Stimulated activated CD4-positive, alpha-beta T cell treated with anti-CD3 and anti-CD28 coated beads, TNF-alpha, amount 100 ng/mL, for 1 hour (primary cell): ENCODE measurements at places on chromosomes 11 and 22.

DNA sequence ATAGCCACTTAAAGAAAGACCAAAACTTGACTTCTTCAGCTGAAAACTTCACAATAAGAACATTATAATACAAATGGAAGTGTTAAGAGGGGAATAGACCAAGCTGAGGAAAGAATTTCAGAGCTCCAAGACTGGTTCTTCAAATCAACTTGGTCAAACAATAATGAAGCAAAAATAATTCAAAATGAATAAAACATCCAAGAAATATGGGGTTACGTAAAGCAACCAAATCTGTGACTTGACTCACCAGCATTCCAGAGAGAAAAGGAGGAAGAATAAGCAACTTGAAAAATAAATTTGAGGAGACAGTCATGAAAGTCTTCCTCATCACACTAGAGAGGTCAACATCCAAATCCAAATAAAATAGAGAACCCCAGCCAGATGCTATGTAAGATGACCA is 31.4 kb downstream of the XKR3 start:
- no peak for DNase-seq

DNA sequence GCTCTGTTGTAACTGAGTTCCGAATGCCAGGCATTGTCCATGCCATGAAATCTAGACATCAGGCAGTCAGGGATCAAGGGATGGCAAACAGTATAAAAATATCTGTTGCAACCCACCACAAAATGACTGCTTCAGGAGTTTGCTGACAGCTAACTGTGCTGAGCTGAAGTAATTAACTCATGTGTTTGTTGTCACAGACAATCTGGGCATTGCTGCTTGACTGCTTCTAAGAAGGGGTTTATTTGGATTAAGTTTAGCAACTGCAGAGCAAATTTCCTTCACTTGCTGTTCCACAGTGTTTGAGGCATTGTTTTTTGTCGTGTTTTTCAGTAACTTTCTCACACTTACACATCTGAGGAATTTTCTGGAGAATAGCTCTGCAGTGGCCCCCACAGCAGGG is 30.4 kb downstream of the BSX start:
- no peak for DNase-seq

DNA sequence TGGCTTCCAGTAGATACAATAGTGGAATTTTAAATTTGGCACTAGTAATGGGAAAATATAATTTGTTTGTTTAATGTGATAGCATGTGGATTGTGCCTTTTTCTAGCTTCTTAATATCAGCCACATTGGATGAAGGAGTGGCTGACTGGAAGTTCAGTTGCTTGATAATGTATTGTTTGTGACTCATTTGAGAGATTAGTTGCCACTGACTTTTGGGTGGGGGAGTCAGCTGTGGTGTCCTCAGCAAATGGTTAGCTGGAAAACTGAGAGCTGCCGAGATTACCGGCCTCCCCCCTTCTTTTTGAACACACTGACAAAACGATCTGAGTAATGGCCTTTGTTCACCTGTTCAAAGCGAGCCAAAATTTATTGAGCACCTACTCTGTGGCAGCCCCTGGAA is 5.5 kb downstream of the JAM3 start:
- no peak for DNase-seq

GRCh38 chr22:41110968-41111367 is 18.6 kb downstream of the EP300 start:
- DNase-seq, result no peak

- DNase-seq, result no peak
Observed at GRCh38 chr11:125942771-125943428, 2.9 kb upstream of the VSIG10L2 start.

- no peak for DNase-seq
Observed at GRCh38 chr22:27480487-27480886, 321.1 kb downstream of the MN1 start.

DNA sequence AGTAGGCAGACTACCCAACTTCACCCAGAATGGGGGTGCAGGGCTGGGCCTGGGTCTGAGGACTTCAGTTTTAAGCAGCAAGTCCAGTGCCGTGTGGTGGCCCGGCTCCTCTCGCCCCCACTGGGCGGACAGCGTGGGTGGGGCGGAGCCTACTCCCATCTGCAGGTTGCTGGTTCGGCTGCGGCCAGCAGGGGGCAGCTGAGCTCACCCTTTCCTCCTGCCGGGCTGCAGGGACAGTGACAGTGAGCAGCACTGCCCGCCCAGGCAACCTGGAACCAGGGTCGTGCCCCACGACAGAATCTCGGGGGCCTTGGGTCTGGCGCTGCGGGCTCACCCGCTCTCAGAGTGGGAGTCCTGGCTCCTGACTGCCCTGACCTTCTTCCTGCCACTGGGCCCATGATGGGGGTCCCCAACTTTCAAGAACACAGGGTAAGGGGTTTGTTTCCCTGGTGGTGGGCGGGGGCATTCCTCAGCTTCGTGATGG is 6.2 kb upstream of the NEAT1 start:
- peak; percentile 91 for DNase-seq

DNA sequence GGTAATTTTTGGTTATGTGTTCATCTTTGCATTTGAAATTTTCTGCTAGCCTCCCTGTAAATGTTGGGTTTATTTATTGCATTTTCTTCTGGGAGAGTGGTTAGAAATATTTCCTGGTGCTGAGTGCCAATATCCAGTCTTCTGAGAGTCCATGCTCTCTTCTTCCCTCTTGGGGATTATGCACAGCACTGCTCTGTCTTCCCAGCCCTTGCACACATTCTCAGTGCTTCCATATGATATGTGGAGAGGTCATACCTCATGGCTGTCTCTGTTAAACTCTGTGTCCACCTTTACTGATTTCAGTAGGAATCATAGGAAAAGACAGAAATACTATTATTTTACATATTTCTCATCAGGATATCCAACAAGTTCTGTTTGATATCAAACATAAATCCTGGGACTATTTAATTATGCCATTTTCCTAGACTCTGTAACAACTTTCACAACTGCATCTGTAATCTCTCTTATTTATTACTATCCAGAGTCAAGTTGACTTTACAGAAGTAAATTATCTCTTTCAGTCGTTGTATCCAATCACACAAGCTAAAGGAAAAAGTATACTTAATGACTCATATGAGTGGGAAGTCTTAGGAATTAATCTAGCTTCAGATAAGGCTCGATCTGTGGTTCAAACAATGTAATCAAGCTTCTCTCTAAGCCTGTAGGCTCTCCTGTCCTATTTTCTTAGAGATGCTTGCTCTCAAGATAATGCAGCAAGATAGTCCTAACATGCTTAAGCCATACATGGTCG is 2.7 kb upstream of the NXPE1 start:
- DNase-seq, result no peak

DNA sequence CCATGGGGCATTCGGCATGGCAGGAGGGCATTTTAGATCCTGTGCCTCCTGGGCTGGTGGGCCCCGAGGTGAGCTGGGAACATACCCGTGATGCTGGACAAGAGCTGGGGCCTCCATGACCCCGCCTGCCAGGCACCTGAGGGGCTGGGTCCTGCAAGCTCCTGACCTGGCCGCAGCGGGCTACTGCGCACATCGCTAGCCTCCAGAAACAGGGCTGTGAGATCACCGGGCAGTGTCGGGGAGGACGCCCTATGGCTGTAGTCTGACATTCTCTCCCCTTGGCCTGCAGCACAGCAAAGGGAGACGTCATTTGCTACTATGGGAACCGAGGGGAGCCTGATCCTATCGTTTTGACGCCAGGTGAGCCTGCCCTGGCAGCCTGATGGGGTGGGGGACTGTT is 24.4 kb upstream of the DGCR8 start:
- no peak for DNase-seq

- no peak for DNase-seq
Observed at GRCh38 chr11:44529895-44530412, 35.5 kb upstream of the CD82 start.

- DNase-seq, result no peak
Observed at GRCh38 chr22:32636884-32637283, 162.3 kb downstream of the FBXO7 start.

DNA sequence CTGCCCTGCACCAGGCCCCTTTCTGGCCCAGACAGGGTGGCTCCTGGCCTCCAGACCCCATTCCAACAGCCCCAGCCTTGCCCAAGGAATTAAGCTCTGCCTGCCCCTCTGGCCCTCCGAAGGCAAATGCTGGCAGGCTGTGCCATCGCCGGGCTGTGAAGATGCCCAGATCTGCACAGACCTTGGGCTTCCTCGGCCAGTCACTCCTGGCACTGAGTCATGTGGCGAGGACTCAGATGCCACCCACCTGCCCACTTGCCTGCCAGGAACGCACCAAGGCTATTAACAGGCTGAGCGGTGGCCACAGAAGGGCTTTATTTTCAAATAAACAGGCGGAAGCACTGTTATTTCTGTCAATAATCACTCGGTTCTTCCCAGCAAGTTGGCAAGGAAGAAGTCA is 50.3 kb upstream of the TTLL12 start:
- no peak for DNase-seq

DNA sequence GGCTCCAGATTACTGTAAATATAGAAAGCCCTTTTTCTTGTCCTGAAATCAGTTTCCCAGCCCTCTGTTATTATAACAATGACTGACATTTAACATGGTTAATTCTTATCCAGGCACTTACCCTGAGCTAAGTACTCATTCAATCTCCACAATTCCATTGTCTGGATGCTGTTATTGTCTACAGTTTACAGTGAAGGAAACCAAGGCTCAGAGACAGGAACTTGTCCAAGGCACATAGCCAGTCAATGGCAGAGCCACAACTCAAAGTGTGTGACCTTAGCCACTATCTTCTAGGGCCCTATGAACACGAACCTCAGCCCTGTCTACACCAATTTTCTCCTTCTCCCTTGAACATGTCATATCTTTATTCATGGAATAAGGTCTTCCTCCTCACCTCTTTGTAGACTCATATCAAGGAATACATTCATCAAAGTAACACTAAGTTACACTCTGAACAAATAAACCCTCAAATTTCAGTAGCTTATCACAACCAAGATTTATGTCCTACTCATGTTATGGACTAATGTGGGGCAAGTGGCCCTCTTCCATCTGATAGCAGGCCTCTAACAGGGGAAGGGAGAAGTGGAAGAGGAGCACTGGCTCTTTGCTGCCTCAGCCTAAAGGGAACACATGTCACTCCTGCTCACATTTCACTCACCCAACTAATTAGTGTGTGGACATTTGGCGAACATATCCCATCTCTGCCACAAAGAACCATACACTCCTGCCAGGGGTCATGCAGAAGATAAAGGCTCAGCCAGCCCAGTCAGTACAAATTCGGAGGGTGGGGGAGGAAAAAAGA is 39.3 kb upstream of the APLNR start:
- no peak for DNase-seq

DNA sequence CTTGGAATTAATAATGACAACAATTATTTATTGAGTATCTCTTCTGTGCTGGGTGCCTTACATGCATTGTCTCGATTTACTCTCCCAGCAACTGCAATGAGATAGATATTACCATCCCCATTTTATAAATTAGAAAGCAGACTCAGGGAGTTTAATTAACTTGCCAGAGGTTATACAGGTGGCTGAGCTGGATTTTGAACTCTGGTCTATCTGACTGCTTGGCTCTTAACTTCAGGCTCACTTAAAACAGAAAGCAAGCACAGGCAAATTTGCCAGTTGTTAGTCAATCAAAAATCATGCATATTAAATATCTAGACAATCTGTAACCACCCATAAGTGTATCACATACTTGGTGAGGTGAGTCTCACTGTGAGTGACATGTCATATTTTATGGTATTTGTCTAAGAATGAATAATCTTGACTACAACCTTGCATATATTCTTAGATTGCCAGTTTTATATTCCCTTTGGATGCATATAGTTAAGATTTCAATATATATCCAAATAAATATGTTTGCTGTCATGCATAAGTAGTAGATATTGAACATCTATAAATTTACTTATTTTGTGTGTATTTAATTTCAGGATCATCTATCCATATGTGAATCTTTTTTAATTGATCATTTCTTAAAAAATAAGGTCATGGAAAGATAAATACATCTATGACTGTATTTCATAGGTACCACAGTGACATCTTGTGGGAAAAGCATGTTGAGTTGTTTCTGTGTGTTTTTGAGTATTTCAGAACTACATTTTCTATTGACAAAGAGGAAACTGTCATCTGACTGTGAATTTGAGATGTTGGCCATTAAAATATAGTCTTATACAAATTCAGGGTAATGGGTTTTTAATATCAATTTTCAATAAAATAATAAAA is 112.0 kb upstream of the ARHGAP42 start:
- DNase-seq, result no peak

- no peak for DNase-seq
Observed at GRCh38 chr11:74233683-74234082, 62.6 kb downstream of the PPME1 start.

GRCh38 chr11:85595285-85595884 is 31.8 kb downstream of the DLG2 start:
- no peak for DNase-seq

DNA sequence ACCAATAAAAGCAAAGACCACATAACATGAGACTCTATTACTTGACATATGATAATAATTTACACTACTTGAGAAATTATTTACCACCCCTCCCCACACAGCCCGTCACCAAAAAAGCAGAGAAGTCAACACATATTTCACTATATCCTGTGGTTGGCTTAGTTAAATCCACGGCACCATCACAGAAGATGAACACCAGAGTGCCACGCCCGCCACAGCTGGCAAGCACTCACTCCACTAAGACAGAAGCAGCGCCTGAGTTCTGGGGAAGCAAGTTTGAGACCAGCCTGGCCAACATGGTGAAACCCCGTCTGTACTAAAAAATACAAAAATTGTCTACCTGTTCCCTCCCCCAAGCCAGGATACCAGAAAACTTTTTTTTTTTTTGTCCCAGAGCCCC is 53.1 kb downstream of the PACSIN2 start:
- no peak for DNase-seq

- no peak for DNase-seq
Observed at GRCh38 chr22:40613067-40613466, 23.5 kb downstream of the MRTFA start.

- DNase-seq, result no peak
Observed at GRCh38 chr11:29879560-29879959, 137.3 kb downstream of the KCNA4 start.

- DNase-seq, result no peak
Observed at GRCh38 chr11:117868815-117869561, 7.5 kb downstream of the FXYD6 start.

- DNase-seq, result no peak
Observed at GRCh38 chr11:1317432-1317831, 8.0 kb upstream of the TOLLIP start.

- DNase-seq, result no peak
Observed at GRCh38 chr11:93895106-93895862, 44.9 kb upstream of the VSTM5 start.

- DNase-seq, result no peak
Observed at GRCh38 chr11:14095882-14096281, 133.4 kb downstream of the SPON1 start.

- no peak for DNase-seq
Observed at GRCh38 chr22:30372915-30373314, 14.3 kb downstream of the RNF215 start.

- no peak for DNase-seq
Observed at GRCh38 chr11:78210000-78210608, 21.4 kb downstream of the USP35 start.
